Ureter (tissue), 1 donor: ENCODE measurements at places on chromosomes 1 and 21. TPM values are rescaled to one million over a fixed set of nuclear protein-coding genes. Genes with fewer than 3 reads are reported as not detected.

- no peak for DNase-seq
Measured at GRCh38 chr21:20106368-20106767, 891.8 kb upstream of the NCAM2 start.

DNA sequence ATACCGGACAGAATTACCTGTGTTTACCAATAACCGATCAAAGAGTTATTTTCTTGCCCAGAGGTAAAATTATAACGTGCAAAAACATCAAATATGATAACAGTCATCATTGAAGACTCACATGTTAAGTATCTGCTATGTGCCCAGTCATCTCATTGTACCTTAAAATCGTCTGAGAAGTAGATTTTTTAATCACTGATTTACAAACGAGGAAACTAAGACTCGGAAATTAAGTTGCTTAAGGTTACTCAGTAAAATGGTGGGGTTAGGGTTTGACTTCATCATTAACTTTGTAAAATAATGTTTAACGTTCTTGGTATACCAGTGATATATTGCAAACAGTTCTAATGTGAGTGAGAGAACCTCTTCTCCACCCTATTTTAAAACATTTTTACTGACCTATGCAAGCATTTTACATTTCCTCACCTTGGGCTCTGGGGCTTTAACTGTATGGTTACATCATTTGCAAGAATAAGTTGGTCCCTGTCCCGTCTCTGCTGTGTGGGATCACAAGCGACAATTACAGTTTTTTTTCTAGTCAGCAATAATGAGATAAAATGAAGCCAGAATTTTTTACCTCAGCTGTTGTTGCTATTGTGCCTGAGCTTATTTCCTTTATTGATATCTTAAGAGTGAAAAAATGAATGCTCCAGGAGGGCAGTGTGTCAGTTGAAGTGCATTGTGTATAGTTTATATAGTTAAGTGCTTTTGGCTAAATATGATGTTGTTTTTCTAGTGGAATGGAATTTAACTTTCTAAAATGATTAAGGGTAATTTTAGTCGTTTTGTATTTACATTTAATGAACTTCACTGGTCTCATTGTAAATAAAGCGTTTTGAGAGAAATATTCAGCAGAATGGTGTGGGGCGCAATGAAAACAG is 2.7 kb downstream of the RPRD2 start:
- no peak for DNase-seq

- no peak for DNase-seq
Measured at GRCh38 chr1:182185842-182186756, 124.6 kb upstream of the ZNF648 start.

GRCh38 chr1:150210091-150210490 is 25.8 kb downstream of the ANP32E start:
- DNase-seq: no peak

DNA sequence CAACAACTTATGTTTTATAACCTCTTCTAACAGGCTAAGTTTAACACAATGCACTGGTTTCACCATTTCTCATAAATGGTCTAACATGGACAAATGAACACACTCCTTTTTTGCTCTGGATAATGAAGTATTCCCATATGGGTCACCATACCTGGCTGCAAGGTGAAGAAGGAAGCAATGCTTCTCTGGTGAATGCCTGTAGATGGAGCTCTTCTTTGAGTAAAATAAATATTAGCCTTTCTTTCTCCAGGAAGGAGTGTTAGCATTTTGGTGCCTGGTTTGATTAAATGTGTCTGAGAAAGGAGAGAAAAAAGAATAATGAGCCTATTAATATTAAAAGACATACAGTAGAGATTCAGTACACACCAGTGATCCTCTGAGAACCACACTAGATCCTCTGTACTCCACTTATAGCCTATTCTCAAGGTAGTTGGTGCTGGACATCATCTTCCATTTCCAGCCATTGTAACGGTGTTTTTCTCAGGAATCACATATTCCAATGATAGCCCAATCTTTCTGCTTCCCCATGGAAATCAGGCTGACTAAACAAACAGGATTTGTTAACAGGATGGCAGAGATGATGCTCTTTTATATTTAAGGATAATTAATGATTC is 17.6 kb downstream of the MTFR1L start:
- DNase-seq: no peak

DNA sequence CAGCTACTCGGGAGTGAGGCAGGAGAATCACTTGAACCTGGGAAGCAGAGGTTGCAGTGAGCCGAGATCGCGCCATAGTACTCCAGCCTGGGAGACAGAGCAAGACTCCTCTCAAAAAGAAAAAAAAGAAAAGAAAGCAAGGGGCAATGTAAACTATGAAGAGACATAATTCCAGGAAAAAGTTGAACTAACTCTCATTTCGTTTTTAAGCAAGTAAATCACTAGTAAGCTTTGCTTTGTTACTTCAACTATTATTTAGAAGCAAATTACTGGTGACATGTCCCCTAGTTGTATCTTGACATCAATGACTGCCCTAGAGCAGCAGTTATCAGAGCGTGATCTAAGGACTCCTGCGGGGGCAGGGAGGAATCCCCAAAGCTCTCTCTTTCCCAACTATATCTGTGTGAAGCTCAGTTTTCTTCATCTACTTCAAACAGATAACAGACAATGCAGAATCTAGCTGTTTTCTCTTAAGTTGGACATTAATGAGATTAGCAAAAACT is 18.7 kb downstream of the CLSTN1 start:
- no peak for DNase-seq

- no peak for DNase-seq
Measured at GRCh38 chr1:155913969-155914757, 3.0 kb upstream of the RIT1 start.

DNA sequence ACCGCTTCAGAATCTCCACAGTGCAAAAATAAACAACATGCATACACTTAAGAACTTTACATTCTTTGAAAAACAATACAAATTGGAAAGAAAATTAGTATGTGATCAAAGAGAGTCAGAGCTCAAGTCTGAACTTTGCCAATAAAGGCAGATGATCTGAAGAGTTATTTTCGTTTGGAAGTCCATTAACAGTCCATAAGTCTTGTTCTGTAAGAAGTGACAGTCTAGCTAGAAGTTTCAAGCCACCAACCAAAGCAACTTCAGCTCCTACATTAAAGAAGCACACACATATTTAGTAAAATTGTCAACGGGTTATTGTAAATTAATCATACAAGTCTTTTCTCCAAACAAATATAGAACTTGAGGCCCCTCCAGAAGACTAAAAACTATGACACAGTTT is 20.7 kb downstream of the ANGEL2 start:
- no peak for DNase-seq

- DNase-seq: no peak
Measured at GRCh38 chr1:199121047-199121446, 482.2 kb downstream of the PTPRC start.

GRCh38 chr1:20964540-20965484 is 177.7 kb upstream of the HP1BP3 start:
- DNase-seq: no peak

DNA sequence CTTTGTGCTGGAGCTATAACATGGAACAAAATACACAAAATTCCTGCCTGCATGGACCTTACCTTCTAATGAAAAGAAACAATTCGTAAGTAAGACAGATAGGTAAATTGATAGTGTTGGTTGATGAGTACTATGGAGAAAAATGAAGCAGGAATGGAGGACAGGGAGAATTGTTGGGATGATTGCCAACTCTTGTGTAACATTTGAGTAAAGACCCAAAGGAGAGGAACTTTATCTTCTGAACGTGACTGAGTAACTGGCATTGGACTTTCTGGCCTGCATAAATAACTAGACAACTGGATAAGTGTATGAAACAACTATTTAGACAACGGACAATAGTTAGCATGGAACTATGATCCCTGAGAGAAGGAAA is 6.8 kb upstream of the EFCAB14 start:
- no peak for DNase-seq

DNA sequence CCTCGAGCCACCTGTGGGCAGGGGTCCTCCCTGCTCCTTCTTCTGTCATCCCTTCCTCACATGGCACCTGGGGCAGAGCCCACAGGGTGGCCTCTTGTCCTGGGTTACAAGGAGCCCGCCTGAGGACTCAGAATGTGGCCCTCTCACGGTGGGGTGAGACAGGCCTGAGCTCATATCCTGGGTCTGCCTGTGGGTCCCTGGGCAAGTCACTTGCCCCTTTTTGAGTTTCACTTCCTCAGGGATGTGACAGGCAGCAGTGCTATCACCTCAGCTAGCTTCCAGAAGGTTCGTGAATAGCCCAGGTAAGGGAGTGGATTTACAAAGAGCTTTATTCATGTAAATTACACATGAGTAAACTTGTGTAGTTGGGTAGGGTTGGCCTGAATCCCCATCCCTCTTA is 33.5 kb downstream of the HTR6 start:
- no peak for DNase-seq

- DNase-seq: no peak
Measured at GRCh38 chr1:67556297-67556900, 126.2 kb upstream of the SERBP1 start.

GRCh38 chr1:5949085-5949760 is 43.0 kb downstream of the NPHP4 start:
- peak; percentile 28 for DNase-seq

DNA sequence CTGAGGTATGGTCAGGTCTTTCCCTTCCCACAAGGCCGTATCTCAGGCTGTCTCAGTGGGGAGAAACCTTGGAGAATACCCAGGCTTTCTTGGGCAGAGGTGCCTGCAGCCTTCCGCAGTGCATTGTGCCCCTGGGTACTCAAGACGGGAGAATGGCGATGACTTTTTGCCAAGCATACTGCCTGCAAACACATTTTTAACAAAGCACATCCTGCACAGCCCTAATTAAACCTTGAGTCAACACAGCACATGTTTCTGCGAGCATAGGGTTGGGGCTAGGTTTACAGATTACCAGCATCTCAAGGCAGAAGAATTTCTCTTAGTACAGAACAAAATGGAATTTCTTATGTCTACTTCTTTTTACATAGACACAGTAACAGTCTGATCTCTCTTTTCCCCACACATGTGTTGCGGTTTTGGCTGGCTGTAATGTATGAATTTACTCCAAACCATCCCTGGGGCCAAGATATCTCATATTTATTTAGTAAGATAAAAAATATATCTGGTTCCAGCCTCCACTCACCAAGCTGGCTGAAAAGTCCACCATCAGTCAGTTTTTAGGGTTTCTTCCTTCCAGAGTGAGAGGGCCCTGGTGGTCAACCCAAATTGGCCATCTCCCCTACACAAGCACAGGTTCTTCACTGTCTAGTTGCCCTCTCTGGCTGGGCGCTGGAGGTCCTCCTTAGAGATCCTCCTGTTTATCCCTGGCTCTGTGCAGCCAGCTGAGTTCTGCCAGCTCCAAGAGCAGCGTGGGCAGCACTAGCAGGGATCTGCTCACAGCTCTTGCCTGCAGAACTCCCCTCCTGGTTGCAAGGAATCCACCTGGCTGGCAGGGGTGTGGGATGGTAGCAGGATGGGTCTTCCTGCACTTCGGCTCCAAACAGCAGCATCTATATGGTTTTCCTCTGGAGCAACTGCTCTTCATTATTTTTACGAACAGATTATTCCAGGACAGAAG is 2.6 kb downstream of the FAAH start:
- no peak for DNase-seq

GRCh38 chr1:31627301-31627929 is 9.9 kb downstream of the HCRTR1 start:
- no peak for DNase-seq

DNA sequence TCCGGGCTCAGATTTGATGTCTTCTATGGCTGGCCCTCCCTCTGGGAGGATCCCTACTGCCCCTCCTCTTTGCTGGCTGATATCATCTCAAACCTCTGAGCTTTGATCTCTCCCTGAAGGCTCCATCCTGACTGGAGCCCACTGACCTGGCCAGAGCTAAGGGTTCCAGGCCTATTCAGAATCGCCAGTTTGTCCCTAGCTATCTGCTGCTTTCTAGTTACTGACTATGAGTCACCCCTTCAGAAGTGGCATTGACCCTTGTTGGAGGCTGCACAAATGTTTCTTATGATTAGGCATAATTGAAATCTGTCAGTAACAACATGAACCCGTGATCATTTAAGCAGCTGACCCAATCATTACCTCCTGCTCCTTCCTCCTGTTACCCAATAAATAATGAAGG is 87.1 kb downstream of the ABCA4 start:
- DNase-seq: no peak

GRCh38 chr1:6614019-6614928 is 743 bp downstream of the PHF13 start:
- peak; percentile 71 for DNase-seq

DNA sequence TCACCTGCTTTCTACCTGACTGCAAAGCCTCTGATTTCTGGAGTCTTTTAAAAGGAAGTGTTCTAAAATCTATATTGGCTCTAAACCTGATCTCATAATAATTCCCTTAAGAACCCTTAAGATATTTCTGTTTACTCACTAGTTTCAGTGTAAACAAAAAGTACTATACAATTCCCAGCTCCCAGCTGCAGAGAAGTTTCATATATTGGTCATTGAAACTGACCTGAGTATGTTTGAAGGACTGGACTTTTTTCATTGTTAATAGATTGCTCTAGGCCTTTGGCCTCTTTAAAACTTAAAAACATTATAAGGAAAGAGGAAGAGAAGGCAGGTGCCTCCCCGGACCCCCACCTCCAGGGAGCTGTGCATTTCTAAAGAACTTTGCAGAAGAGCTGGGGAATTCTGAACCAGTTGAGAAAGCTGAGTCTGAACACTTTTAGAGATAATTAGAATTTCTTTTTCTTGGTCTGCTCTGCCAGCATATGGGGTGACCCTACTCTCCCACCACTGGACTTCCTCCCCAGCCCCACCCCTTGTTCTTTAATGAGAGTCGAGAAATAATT is 23.7 kb downstream of the CLIC6 start:
- no peak for DNase-seq

- peak; percentile 58 for DNase-seq
Measured at GRCh38 chr21:44353191-44353970, at the start of gene TRPM2. Gene TRPM2, plus strand, starts transcription at chr21:44353621. Its CDS starts 80 bp downstream, at chr21:44353701.

DNA sequence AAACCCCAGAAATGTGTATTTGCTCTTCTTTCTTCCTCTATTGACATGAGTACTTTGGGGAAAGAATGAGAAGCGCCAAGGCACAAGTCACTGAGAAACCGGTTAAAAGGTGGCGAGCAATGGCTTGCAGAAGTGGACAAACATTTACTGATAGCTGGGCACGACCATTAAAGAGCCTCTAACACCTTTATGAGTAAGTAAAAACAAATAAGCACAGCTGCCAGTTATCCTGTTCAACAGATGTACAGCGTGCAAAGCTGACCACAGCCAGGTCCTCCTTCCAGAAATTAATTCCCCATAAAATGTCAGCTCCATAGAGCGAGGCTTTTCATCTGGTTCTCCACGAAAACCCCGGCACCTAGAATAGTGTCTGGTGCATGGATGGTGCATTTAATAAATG is 72.7 kb downstream of the CAPZB start:
- DNase-seq: no peak

Gene RPE65
- total RNA-seq: not detected

Gene DCST1
- not detected for total RNA-seq

Gene FHAD1
- total RNA-seq: 12.3 TPM

Gene SYTL1
- total RNA-seq: 93.6 TPM

Gene KIAA1614
- 5.6 TPM for total RNA-seq

Gene ZNF697
- total RNA-seq: 4.6 TPM

Gene LMOD1
- 123 TPM for total RNA-seq

Gene BACH1
- 75.7 TPM for total RNA-seq

Gene IFI44L
- total RNA-seq: 9.0 TPM

Gene MYOG
- total RNA-seq: not detected

Gene BARHL2
- total RNA-seq: not detected

Gene RAB13
- total RNA-seq: 86.4 TPM

Gene COL11A1
- not detected for total RNA-seq

Gene ZNF648
- 0.23 TPM for total RNA-seq

Gene KCNJ9
- total RNA-seq: not detected

Gene CORT
- total RNA-seq: 0.47 TPM

Gene RIPK4
- total RNA-seq: 34.3 TPM

Gene ACBD6
- total RNA-seq: 48.2 TPM

Gene ZCCHC17
- total RNA-seq: 22.0 TPM

Gene SAMD11
- 13.9 TPM for total RNA-seq

Gene BSND
- total RNA-seq: not detected
